GM12891 (cell line): ENCODE measurements at places on chromosomes 6 and 20.

DNA sequence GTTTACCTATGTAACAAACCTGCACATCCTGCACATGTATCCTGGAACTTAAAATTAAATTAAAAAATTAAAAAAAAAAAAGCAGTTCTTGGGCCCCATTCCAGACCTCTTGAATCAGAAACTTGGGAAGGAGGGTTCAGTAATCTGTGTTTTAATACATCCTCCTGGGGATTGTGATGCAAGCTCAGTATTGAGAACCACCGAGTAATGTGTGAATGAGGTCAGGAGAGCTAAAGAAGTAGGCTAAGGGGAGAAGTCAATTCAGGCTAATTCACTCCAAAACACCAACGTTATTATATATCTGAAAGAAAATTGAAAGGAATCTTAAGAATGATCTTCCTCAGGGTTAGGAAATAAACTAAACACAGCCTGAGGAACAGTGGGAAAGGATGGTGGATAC is 120.4 kb downstream of the RNF144B start:
- DNase-seq, result no peak

DNA sequence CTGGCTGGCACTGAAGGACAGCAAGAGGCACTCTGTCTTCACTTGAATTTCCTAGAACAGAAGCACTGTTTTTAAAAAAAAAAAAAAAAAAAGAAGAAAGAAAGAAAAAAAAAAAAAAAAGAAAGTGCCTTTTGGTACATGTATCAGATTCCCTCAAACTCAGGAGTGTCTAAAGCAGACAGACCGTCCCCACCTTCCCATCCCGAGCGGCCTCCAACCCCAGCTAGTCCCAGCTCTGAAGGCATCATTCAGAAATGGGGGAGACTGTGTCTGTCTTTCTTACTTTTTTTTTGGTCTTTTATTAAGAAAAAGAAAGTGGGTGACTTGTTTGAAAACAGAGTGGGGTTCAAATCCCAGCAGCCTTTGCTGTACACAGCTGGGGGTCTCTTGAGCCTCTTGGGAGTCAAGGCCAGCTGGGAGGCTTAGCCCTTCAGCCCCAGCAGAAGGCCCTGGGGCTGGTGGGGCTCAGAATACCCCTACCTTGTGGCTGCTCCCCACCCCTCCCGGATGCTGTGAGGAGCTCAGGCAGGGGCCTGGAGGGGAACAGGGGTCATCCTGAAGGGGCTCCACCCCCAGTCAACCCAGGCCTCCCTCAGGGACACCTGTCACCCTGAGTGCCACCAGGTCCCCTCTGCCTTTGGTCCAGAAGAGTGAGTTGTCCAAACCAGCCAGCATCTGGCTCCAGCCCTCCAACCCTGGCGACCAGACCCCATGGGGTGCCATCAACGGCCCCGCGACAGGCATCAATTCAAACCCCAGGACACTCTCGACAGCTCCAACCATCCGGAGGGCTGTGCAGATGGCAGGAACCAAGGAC is 128.3 kb downstream of the TAF4 start:
- DNase-seq, result no peak

- no peak for DNase-seq
These were observed 134.9 kb upstream of the BACH2 start for GRCh38 chr6:90431576-90431975.

- no peak for DNase-seq
These were observed 30.7 kb downstream of the HUS1B start for GRCh38 chr6:626236-626635.

- no peak for DNase-seq
These were observed 22.7 kb upstream of the NTSR1 start for GRCh38 chr20:62685781-62686555.

GRCh38 chr6:151698931-151699700 is 108.4 kb upstream of the ESR1 start:
- DNase-seq, result no peak

GRCh38 chr20:63007360-63007645 is 539 bp upstream of the BHLHE23 start:
- no peak for DNase-seq

DNA sequence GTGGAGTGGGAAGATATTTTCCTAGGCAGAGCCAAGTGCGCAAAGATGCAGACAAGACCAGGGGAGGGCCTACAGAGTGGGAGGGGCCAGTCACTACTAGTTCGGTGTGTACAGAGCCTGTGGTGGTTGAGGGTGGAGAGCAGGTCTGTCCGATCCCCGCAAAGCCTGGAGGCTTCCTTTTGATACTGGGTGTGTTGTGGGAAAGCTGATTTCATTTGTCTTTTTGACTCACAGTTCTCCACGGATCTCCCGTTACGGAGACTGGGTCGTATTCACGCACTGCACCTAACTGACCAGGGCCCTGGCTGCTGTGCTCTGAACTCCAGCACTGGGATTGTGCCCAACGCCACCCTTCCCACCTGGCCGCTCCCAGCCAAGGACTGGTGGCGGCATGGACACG is 1.4 kb upstream of the TIAM2 start:
- DNase-seq, result no peak

GRCh38 chr6:161374971-161375873 is 101.4 kb upstream of the AGPAT4 start:
- no peak for DNase-seq

DNA sequence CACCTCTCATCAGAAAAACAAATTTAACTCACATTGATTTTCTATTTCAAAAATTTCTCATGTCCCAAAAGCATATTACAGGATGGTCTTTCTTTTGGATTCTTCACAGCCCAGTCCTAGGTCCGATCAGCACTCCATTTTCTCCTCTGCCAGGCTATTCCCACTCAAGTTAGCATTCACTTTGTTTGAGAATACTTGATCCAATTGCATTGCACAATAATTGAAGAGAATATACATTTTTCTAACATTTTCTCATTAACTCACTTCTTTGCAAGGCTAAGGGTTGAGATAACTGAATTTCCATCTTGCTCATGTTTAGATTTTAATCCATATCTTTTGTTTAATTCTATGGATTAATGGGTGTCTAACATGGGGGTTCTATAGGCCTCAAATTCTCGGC is 716.1 kb downstream of the QKI start:
- no peak for DNase-seq

DNA sequence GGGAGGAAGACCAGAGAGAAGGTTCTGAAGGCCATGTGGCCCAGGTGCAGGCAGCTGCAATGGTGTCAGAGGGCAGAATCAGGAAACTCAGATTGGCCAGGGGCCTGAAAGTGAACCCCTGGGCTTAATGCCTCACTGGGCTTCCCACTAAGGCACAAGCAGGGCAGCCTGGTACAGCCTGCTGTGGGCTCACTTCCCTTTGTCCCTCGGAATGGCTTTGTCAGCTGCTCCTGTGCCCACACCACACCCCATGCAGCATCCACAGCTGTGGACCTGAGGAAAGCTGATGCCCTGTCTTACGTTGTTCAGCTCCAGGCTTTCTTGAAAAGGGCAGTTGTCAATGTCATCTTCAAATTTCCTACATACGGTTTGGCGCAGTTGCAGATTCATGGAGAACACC is 2.4 kb downstream of the CST9 start:
- no peak for DNase-seq

DNA sequence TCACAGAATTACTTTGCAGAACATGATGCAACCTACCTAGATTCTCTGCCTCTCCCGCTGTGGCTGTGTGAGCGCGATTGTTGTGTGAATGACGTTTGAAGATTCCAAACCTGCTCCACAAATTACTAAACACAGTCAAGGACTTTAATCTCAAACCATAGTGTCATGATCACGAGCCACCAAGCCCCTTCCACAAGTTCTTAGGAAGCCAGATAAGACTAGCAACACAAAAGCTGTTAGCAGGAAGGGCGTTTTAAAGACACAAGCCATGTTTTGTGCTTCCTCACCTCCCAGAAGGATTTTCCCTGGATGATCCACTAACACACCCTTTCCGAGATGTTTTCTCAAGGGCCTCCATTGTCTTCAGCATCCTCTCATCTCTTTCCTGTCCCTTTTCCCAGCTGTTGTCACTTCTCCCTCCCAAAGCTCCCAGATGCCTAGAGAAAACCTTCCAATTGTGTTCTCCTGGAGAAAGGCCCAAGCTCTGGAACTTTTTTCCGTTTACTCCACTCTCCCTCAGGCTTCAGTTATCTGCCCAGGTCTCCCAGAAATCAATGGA is 12.8 kb downstream of the OPN5 start:
- no peak for DNase-seq

DNA sequence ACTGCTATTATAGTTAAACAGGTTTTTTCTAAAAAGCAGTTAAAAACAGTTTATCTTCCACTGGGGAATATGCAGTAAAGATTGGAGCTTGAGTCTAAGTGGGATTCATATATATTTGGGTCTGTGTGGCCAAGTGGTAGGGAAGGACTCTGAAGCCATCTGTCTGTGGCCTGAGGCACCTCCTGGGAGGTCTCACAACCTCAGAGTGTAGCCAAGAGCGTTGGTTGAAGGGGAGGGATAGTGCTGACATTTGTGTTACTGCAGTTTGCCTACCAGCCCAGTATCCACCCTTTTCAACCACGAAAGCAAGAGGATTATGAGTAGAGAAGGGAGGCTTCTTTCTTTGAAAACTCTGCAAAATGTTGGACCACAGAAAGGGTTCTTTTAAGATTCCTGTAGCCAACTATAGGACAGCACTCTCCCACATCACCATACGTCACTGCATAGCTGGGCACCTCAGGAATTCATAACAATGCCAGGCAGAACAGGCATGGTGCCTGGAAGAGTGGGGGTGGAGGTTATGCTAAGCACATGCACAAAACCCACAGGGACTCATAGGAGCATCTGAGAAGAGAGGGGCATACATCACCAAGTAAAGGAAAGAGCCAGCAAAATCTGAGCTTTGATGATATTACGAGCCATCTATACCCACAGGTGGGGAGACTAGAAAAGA is 90.5 kb upstream of the HEY2 start:
- DNase-seq, result no peak

DNA sequence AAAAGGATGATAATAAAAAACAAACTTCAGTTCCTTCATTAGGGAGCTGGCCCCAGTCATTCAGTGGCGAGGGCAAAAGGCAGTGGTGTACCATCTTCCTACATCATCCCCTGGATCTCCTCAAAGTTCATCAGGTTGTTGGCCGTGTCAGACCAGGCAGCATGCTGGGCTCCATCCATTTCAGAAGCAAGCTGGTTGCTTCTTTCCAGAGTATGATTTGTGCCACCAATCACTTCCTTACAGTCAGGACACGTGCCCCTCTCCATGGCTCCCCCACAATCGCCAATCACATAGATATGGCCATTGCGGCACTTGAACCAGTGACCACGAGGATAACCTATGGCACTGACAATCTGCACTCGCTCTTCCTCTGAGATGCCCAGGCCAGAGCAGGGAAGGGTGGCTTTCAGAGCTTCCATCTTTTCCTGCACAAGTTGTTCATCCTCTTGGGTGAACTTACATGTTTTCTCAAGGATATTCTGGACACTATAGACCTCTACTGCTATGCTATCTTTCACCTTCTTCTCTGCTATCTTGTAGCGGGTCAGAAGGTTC is 28.0 kb downstream of the DDX27 start:
- DNase-seq, result no peak

DNA sequence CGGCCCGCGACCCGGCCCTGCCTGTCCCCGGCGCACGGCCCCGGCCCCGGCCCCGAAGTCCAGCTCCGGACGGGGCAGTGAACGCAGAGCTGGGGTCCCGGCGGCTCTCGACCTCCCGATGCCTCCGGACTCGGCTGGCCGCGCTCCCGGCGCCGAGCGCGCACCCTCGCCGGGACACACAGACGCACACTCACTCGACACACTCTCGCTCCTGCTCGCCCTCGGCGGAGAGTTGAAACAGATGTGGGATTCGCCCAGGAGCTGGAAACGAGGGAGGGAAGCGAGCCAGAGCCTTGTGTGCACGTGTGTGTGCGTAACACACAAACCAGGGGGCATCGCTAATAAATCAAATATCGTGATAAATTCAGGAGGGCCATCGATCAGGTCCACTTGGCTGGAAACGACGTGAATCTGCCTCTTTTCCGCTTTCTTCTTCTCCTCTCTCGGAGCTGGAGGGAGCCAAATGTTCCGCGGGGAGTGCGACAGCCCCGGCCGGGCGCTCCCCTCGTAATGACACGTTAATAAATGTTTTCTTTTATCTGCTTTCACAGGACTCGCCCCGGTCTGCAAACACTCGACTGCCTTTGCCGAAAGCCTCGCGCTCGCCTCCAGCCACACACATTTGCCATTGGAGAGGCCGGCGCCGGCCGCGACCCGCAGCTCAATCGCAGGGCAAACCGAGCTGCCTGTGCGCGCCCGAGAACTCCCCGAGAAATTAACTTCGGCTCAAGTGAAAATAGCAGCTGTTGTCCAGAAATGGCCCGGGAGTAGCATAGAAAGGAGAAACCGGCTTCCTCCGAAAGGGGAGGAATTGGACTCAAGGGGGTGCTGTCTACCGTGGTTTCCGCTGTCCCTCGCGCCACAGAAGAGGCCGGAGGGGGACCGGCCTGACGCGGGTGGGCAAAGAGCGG is 828 bp upstream of the SULF2 start:
- DNase-seq, result peak; percentile 63

DNA sequence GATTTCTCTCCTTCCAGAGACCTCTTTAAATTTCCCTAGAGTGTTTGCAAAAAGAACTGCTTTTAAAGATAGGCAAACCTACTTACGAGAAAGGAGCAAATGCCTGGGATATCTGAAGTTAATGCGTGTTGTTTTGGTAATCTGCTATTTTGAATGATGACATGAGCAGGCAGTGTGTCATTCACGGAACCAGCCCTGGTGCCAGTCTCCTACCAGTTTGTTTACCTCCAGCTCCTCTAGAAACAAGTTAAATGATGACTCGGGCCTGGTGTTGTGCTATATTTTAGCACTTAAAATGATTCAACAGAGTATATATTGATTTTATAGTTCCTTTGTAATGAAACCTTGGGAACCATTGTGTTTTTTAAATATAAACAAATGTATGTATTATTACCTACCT is 41.1 kb upstream of the MAP3K4 start:
- DNase-seq, result no peak

GRCh38 chr6:25089442-25089841 is 153.7 kb upstream of the RIPOR2 start:
- DNase-seq, result no peak

DNA sequence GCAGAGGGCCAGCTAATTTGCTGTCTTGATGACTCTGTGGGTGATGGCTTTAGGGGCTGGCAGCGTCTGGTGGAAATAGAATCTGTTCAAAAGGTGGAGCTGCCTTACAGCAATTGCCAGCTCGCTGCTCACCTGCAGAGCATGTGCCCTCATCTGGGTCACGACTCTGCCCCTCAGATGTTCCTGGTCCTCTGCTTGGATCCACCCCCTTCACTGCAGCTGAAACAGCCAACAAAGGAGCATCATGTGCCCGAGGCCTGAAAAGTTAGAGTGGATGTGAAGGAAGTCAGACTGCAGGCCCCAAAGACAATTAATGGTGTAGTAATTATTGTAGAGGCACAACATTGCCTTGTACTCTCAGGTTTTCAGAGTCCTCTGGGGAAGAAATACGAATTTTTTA is 19.9 kb downstream of the RREB1 start:
- no peak for DNase-seq

- no peak for DNase-seq
These were observed 292.0 kb downstream of the ALDH8A1 start for GRCh38 chr6:134657751-134658527.
